ENCODE measurements at places on chromosomes 4 and X.

- no peak for DNase-seq
Measured at GRCh38 chrX:108123591-108124366, 32.2 kb downstream of the ATG4A start.

- DNase-seq = no peak
Measured at GRCh38 chr4:3809028-3809427, 42.8 kb downstream of the ADRA2C start.

GRCh38 chr4:141283563-141283962, 62.9 kb downstream of the ZNF330 start:
- DNase-seq = no peak

DNA sequence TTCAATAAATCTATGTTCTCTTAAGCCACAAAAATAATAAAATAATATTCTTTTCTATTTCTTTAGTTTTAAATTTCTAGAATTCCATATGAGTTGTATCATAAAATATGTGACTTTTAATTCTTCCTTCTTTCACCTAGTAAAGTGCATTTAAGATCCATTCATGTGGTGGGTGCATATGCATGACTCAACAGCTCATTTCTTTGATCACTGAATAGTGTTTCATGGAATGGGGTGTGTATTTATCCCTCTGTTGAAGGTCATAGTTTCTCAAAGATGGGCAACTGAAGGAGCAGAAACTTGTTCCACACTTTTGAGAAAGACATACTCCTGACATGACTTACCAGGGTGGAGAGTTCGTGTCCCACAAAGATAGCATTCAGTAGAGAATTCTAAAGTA, 1230.3 kb upstream of the AGA start:
- no peak for DNase-seq

GRCh38 chr4:151850791-151851213, 90.0 kb upstream of the GATB start:
- no peak for DNase-seq

GRCh38 chr4:86557526-86557925, 36.6 kb upstream of the PTPN13 start:
- DNase-seq = no peak

GRCh38 chrX:101676571-101676970, 16.9 kb upstream of the ARMCX2 start:
- no peak for DNase-seq

DNA sequence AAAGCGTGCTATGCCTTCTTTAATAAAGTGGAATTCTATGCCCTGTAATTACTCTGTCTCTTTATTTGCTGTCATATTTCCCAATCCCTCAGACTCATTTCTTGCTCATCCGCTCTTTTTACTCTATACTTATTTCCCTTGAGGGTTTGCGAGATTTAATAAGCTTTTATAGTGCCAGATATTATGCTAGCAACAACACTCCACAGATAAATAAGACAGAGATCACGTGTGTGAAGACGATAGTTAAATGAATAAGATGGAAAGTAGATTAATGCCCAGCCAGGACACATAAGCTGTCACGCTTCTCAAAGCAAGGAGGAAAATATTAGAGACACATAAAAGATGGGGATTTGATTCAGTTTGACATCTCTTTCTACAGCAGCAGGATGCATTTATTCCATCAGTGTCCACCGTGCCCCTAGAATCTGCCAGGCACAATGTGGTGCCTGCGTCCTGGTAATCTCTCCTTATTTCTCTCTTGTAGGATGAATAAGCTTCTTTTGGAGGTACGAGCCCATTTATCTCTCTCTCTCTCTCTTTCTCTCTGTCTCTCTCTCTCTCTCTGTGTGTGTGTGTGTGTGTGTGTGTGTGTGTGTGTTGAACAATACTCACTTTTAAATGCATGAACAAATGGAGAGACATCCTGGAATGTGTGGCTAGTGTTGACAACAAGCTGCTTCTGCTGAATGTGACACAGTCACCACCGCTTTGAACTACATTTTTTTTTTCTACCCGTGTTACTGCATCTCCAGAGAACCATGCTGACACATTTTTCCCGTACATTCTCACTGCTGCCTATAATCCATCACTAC, 48.2 kb downstream of the TMEM156 start:
- DNase-seq = no peak

GRCh38 chr4:7663075-7663541, 228.4 kb upstream of the PSAPL1 start:
- DNase-seq = no peak

DNA sequence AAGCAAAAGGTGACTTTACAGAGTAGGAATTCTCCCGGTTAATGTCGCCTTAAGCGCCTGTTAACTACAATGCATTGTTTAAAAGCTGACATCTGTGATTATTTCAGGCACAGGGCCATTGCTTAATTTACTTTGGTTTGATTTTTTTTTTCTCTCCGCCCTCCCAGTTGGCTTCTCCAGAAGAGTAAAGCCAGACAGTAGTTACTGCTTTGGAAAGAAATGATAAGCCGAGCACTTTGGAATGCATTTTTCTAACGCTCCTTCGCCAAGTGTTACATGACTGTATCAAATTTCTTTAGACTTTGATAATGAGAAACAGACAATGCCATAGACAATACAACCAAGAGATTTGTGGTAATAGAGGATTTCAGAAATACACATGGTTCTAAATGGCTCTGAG, 383.0 kb upstream of the TENM3 start:
- DNase-seq = no peak

DNA sequence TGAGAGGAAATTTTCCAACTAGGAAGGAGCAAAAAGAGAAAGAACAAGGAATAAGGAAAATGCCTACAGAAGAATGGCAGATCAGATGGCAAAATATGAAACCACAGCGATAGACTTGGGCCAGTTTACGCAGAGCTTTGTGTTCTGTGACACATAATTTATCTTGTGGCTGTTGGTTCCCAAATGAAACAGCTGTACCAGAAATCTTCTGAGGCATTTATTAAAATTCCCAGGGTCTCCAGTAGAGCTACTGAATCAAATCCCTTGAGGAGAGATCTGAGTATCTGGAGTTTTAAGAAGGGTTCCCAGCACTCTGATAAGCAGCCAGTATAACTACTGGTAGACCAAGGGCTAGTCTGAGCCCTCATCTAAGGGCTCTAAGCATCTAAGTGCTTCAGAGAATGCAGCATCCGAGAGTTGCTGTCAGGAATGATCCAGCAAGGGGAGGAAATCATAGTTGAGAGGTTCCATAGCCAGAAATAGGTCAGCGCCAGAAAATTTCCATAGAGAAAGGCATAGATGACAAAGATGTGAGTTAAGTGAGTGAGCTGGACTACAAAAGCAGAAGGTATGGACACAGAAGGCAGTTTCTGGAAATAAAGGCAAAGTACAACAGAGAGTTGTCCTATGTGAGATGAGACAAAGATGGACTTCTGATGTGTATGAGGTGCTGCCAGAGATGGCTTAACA, 46.3 kb upstream of the FAM241A start:
- no peak for DNase-seq

DNA sequence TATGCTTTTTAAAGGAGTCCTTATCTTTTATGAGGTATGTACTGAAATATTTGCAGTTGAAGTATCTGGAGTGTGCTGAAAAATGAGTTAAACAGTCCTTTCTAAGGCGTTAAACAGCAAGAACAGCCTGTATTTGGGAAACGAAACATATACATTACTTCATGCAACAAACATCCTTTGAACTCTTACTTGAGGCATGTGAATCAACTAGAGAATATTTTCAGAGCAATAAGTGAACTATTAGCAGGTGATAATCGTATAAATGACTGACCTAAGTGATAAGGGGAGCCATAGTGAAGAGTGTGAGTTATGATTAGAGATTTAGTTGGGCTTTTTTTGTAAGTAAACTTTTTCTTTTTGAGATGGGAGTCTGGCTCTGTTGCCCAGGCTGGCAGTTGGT, 45.9 kb upstream of the RHOH start:
- DNase-seq = no peak

DNA sequence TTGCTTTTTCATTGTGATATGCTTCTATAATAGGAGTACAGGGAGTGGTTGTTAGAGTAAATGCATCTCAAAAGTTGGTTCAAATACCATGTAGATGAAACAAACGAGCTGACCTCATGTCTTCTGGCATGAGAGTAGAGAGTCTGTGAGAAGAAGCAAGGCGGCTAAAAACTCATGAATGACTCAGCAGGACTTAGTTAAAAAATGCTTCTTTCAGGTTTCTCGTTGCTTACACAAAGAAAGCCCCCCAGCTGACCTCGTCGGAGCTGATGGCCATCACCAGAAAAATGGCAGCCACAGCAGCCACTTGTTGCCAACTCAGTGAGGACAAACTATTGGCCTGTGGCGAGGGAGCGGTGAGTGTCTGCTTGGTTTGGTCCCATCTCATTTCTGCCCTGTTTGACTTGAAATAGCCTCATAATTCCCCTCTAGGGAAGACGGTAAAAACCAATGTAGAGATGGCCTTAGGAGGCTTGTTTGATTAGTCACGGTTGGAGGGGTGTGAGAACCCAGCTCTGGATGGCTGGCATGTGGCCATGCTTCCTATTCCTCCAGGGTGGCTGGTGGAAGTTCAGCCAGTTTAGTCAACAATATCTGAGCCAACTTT, 14.5 kb downstream of the AFP start:
- no peak for DNase-seq

GRCh38 chr4:175729665-175730064, 82.4 kb downstream of the GPM6A start:
- DNase-seq = no peak

- DNase-seq = no peak
Measured at GRCh38 chr4:172938072-172938829, 230.4 kb upstream of the GALNT7 start.

- no peak for DNase-seq
Measured at GRCh38 chr4:168717847-168718246, 221.0 kb downstream of the PALLD start.

- DNase-seq = no peak
Measured at GRCh38 chrX:12080265-12080664, 58.0 kb upstream of the FRMPD4 start.

- no peak for DNase-seq
Measured at GRCh38 chrX:34987646-34988045, 45.0 kb downstream of the FAM47B start.

- DNase-seq = no peak
Measured at GRCh38 chr4:54144661-54145171, 44.8 kb downstream of the GSX2 start.

DNA sequence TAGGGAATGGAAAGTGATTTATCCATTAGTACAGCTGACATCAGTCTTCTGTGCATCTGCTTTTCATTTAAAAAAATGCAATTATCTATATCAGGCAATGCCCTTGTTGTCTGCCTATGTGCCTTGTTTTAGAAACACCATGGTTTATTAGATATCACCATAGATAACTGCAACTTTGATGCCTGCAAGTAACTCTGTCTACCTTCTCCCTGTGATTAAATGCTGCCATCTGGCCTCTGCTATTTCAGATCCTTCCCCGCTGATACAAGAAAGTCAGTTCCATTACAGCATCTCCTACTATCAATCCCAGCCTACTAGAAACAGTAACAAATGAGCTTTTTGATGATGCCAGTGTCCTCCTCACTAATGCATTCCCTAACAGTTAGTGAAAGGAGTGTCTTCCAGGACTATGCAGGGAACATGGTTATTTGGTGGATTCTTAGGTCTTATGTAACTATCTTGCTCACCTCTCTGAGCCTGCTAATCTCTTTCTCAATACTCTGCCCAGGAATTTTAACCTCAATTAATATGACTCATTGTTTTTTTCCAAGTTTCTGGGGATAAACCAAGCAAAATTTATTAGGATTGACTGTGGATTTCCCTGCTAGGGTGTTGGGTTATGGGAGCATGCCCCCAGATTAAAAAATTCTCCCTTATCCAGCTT, 444.9 kb downstream of the RAPGEF2 start:
- DNase-seq = no peak

GRCh38 chr4:83686166-83686565, 150.3 kb downstream of the GPAT3 start:
- DNase-seq = no peak

DNA sequence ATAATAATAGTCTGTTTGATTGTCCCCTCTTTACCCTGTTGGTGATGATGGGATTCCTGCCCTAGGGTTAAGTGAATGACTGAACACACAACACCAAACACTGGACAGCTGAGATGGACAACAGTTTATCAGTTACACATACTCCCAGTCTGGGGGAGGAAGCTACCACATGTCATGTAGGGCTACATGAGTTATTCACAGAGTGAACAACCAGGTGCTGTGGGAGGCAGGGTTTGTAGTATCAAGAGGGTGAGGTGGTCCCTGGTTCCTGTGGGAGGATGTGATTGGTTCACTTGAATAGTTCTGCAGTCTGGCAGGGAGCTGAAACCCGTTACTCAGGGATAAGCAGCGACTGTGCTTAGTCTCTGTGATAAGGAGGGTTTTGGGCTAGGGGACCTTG, 88.8 kb upstream of the AP1S2 start:
- DNase-seq = no peak

GRCh38 chr4:183633476-183634400, 25.2 kb downstream of the RWDD4 start:
- DNase-seq = no peak

DNA sequence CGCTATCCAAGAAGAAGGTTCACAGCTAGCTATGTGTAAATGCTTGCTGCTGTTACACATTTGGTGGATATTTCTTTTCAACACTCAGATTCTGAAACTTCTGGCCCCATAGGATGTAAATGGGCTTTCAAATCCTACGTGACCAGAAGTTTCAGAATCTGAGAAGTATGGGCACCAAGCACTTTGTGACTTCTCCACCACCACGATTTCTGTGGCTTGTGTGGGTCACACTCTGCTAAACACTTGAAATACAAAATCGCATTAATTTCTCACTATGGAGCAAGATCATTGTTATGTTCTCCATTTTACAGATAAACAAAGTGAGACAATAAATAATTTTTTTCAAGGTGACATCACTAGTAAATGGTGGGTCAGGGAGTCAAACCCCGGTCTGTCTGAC, 259.4 kb upstream of the JADE1 start:
- DNase-seq = no peak

- no peak for DNase-seq
Measured at GRCh38 chr4:109131559-109131958, 170.9 kb downstream of the COL25A1 start.

GRCh38 chr4:38768968-38769394, 13.8 kb downstream of the TLR10 start:
- no peak for DNase-seq

DNA sequence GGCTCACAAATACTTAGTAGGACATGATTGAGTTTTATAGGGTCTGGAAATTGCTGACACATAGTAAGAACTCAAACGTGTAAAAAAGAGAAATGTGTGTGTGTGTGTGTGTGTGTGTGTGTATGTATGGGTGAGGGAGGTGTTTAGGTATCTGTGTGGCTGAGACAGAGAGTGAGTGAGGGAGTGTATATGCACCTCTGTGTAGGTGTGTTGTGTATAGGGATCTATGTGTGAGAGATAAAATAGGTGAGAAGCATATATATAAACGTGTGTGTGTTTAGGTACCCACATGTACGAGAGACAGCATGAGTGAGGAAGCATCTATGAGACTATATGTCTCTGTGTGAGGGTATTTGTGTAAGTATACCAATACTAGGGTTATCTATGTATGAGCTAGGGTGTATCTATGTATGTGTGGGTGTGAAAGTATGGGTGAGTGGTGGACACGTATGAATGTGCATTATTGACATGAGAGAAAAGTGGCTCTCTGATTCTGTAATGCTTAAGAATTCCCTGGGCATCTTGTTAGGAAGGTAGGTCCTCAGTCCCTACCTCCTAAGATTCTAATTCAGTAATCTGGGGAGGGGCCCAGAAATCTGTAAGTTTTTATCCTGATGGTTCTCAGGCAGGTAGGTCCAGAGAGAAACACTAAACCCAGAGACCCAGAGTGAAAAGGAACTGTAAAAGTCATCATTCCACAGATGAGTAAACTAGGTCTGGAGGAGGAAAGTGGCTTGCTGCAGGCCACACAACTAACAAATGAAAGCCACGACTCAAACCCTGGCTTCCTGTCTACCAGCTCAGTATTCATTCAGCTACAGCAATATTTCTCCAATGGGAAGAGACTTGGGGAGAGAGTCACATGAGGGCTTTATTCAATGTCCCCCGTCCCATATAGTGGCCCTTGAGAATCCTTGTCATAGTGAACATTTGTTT, 237.0 kb downstream of the IDS start:
- no peak for DNase-seq

Measured in CD4-positive, alpha-beta T cell (primary cell).